ENCODE measurements at places on chromosomes 1 and 21. TPM values are rescaled to one million over a fixed set of nuclear protein-coding genes. Genes with fewer than 3 reads are reported as not detected.

The SV2A gene
- polyA plus RNA-seq, result 0.49 TPM

The TIE1 gene
- 4.7 TPM for polyA plus RNA-seq

The GJB4 gene
- polyA plus RNA-seq, result 1.7 TPM

The IVL gene
- 344 TPM for polyA plus RNA-seq

The CLDN17 gene
- polyA plus RNA-seq, result 6.5 TPM

The PLD5 gene
- 0.11 TPM for polyA plus RNA-seq

The SYT14 gene
- under 0.01 TPM for polyA plus RNA-seq

The CD52 gene
- polyA plus RNA-seq, result 20.6 TPM

The TEDDM1 gene
- 0.06 TPM for polyA plus RNA-seq

The NOS1AP gene
- 0.98 TPM for polyA plus RNA-seq

The RPRD2 gene
- polyA plus RNA-seq, result 7.1 TPM

The ENAH gene
- 6.7 TPM for polyA plus RNA-seq

The KCNE1 gene
- polyA plus RNA-seq, result 0.12 TPM

The SLC44A3 gene
- 7.0 TPM for polyA plus RNA-seq

The CTPS1 gene
- polyA plus RNA-seq, result 10.8 TPM

The CFHR4 gene
- not detected for polyA plus RNA-seq

The LMX1A gene
- 0.10 TPM for polyA plus RNA-seq

The MYBPHL gene
- polyA plus RNA-seq, result 0.14 TPM

The DAB1 gene
- 0.04 TPM for polyA plus RNA-seq
